ENCODE measurements at places on chromosomes 3 and 15.

DNA sequence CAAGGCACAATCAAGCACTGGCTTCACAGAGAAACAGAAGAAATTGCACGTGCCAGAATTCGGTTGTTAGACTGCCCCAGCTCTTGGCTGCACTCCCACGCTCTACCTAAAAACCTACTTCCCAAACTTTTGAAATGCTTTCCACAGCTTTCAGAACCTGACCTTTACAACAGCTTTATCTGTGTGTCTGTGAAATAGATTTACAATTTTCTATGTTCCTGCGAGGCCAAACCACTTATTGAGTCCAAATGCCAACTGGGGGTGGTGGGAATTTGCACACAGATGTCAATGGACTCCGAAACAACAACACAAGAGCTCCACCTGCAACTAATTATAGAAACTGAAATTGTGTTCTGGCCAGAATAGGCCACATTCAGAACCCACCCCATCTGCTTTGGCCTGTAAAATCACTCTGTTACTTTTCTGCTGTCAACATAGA lies 44.6 kb downstream of the ERC2 start:
- DNase-seq, result no peak

DNA sequence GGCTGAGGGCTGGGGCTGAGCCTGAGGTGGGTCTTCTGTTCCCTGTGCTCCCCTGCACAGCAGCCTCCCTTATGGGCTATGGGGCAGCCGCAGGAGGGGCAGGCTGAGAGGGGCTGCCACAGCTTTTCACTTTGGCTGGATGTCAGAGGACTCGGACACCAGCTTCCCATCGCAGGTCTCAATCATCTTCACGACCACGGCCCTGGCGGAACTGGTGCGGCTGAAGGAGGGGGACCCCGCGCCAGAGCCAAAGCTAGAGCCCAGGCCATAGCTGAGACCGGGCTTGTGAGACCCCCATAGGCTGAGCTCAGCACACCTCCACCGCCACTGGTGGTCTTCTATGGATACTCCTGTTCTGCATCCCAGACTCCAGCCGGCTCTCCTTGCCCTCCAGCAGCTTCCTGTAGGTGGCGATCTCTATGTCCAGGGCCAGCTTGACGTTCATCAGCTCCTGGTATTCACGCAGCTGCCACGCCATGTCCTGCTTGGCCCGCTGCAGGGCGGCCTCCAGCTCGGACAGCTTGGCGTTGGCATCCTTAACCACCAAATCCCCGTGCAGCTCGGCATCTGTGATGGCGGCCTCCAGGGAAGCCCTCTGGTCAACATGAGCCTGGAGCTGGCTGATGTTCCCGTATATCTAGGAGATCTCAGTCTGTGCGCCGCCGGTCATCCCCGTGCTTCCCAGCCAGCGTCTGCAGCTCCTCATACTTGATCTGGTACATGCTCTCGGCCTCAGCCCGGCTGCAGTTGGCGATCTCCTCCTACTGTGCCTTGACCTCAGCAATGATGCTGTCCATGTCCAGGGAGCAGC lies 181.7 kb upstream of the SYNPR start:
- DNase-seq, result no peak

DNA sequence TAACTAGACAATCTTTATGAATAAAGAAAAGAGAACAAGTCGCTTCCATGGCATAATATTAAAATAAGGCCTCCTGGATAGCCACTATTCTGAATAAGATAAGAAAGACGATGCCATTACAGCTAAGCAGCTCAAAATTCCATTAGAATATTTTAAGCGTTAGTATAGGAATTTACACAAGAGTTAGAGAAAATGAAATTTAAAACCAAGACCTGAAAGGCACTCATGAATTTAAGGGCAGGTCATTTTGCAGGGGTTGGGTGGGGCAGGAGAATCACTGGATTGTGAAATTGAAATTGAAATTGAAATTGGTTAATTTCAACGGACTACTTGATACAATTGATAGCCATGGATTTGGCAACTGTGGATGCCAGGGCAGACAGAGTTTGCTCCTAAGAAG lies 91.8 kb upstream of the GOLGA8J start:
- DNase-seq, result no peak

DNA sequence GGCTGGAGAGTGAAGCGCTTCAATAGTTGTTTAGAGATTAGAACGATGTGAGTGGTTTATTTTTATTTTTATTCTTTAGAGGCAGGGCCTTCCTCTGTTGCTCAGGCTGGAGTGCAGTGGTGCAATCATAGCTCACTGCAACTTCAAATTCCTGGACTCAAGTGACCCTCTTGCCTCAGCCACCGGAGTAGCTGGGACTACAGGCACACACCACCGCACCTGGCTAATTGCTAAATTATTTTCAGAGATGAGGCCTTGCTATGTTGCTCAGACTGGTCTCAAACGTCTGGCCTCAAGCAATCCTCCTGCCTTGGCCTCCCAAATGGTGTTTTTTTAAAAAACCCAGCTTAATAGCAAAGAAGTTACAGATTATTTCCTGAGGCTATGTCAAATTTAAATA lies 29.0 kb downstream of the PPARG start:
- no peak for DNase-seq

DNA sequence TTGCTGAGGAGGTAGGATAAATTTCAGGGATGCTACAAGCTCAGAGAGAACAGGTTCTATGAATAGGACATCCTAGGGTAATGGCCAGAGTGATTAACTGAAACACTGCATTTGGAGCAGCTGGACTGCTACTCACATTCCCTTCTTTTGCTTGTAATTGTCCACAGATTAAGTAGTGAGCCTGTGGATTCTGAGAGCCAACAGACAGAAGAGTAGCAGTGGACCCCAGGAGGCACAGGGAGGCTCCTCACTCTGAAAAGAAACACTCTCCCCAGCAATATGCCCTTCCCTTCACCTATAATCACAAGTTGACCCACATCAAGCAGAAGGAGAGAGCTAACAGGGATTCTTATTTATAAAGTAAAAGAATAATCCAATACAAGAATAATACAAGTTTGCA lies 10.6 kb upstream of the RFX7 start:
- DNase-seq, result no peak

DNA sequence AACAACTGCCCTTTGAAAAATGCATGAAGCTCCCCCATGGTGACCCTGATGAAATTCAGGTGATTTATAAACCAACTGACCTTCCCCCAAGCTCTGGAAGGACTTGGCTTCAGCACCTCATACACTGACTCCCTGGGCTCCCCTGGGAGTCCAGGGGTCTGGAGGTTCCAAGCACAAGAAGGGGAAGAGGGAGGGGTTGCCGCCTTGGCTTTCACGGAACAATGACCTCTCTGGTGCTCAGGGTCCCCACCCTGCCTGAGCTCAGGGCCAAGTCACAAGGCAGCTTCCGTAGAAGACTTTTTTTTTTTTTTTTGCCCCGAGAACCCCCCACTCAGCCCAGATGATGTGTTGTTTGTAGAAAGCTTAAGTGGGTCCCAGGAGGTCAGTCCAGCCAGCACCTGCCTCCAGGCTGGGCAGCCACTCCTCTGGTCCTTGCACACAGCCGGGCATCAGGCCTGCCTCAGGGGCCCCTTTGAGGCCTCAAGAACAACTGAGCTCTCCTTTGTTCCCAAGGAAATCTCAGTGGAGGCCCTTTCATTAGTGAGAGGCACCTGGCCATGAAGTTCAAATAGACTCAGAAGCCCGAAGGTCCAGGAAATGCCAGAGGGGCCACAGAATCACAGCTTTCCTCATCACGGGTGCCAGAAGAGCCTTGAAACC lies 14.0 kb upstream of the ALAS1 start:
- no peak for DNase-seq
